ENCODE measurements at places on chromosomes 11 and 22.

GRCh38 chr11:19430754-19431398 lies 190.1 kb upstream of the E2F8 start:
- DNase-seq: no peak

DNA sequence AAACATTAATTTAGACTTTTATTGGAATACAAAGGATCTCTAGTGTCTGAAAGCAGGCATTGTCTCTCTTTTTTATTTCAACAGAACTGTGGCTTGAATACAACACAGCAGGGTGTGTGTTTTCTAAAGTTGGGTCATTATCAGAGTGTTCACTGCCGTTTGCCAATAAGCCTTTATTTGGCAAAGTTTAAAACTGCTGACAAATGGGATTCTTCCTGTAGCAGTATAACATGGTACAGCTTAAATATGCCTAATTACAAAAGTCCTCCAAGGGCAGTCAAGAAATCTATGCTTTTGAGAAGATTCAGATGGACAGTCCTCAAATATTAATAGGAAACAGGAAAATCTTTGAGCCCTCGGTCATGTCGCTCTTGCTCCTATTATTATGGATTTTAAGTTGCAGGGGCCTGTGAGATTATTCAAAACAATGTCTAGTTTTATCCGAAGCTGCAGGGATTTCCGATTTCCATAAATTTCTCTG lies 199.9 kb downstream of the MAML2 start:
- no peak for DNase-seq

DNA sequence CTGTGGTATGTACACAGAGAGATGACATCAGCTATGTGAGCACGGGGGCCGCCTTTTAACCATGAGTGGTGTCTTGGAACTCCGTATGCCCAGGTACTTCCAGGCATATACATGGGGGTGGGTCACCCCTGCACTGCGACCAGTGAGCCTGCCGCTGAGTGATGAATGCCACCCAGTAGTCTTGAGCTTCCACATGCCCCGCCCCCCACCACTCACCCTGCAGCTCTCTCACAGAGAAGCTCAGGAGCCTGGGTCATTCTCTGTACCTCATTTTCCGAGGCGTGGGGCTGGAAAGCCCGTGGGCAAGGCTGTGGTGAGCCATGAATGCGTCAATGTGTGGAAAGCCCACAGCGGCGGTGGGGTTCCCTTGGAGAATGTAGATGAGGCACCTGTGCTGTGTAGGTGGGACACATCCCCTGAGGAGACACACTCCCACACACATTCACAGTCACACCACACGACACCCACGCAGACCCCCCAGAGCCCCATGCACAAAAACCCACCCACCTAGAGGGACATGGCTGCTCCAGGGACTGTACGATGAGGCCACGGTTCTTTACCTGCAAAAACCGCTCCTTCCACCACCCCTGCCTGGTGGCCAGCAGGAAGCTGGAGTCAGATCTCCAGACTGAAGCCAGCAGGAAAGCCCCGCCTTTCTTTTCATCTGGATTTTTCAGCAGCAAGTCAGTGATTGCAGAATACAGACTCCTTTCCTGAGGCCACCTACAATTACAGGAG lies 67.6 kb downstream of the PIWIL3 start:
- DNase-seq: no peak

GRCh38 chr11:13993096-13993765 lies 30.7 kb downstream of the SPON1 start:
- no peak for DNase-seq

GRCh38 chr11:61110255-61111049 lies 8.2 kb downstream of the CD5 start:
- peak; percentile 8 for DNase-seq

- DNase-seq: no peak
Observed at GRCh38 chr11:4203603-4204360, 109.2 kb downstream of the RRM1 start.

Measured in stimulated activated naive CD8-positive, alpha-beta T cell treated with anti-CD3 and anti-CD28 coated beads, Interleukin-15, amount 100 ng/mL, for 72 hours (primary cell).